D341Med (cell line): ENCODE measurements at places on chromosomes 2 and 18.

DNA sequence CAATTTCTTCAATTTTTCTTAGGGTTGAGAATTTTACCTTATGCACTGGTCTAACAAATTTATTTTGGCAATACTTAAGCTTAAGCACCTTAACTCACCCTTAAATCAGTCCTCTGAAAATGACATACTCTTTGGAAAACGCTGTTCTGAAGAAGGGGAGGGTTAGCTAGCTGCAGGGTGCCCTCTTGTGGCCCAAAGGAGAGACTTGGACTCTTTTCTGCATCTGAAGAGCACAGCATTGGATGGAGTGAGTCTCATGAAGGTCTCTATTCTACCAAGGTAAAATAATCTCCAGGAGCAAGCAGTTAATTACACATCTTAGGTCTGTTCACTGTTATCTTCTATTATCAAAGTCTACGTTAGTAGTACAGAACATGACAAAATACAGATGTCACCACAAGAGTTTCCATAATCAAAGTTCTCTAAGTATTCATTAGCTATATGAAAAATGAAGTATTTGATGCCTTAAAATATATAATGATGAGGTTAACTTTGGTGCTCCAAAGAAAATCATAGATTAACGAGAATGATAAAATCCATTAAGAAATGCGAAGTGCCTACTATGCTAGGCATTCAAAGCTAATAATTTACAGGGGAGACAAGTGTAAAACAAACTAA lies 24.4 kb downstream of the PUM2 start:
- DNase-seq: peak; percentile 58

DNA sequence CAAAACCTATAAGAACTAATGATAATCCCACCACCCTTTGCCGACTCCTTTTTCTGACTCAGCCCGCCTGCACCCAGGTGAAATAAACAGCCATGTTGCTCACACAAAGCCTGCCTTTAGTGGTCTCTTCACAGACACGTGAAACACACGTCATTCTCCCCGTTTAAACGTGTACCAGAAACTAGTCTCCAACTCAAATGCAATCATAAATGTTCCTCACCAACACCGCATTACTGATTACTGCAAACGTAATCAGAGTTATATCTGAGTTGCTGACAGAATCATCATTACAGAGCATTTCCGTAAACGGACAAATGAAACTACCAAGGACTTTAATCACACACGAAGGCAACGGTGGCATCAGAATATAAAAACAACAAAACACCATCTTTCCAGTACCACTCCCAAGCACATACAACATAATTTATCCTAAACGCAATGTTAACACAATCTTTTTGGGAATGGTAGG lies 1.9 kb downstream of the CLK1 start:
- DNase-seq: no peak

DNA sequence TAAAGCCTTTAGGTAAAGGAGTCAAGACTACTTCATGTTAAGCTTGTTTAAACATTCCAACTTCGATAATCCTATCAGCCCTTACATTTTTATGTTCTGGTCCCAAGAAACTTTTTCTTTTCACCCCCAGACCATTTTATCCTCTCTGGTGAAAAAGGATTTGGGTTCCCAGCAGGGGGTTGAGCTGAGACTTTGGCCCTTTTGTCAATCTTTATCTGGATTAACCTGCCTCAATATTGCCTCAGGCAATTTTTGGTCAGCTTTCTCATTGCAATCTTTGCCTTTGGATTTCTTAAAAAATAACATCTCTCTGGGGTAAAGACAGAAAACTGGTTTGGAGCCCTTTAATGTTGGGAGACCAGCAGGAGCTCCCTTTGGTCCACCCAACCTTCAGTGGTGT lies 33.9 kb upstream of the CSRNP3 start:
- DNase-seq: no peak

DNA sequence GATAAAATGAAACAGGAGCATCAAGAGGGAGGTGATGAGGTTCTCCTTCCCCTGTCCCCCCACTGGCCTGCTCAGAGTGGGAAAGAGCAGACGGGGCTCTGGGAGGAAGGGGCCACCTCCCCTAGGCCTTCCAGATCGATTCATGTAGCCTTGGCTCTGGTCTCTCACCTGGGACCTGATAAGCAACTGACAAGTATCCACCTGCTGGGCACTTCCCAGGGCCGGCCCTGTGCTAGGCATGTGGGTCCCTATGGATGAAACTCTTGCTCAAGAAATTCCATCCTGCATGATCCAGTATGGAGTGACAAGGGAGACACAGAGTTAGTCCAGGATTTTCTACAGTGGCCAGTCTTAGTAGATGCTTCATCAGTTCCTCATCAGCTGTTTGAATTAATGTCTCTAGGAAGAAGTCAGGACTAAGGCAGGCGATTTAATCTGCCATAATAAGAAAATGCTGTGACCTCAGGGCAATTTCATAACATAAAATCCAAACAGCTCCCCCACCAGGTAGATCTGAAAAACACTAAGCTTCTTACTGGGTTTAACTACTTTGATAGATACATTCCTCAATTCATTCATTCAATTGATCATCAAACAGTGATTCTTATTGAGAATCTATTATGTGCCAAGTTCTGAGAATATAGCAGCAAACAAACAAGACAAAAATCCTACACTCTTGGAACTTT lies 44.7 kb upstream of the ZFP36L2 start:
- DNase-seq: no peak

DNA sequence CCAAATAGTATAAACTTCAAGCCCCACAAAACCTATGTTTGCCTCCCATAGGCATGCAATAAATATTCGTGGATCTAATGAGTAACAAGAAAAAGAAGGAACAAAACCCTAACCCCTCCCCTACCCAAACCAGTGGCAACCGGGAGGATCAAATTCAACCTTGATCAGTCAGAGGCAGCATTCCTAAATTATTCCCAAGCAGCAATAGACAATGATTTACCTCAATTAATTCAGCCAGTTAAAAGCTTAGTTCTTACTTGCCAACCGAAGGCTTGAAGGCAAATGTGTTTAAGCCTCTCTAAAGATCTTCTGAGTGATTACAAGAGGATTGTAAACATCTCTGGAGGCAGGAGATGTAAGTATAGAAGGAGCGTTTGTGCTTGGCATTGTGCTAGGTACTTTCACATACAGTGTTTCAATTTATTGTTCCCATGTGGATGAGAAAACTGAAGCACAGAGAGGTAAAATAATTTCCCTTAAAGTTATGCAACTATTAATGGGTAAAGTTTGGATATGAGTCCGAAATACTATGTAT lies 197.7 kb downstream of the MTX2 start:
- DNase-seq: no peak

- DNase-seq: no peak
These were observed 32.9 kb downstream of the FAP start for GRCh38 chr2:162210385-162210784.

GRCh38 chr2:147182260-147182659 lies 662.6 kb upstream of the ACVR2A start:
- no peak for DNase-seq

GRCh38 chr2:101638817-101639605 lies 58.5 kb upstream of the MAP4K4 start:
- no peak for DNase-seq
